ENCODE measurements at places on chromosomes 1 and 21.

DNA sequence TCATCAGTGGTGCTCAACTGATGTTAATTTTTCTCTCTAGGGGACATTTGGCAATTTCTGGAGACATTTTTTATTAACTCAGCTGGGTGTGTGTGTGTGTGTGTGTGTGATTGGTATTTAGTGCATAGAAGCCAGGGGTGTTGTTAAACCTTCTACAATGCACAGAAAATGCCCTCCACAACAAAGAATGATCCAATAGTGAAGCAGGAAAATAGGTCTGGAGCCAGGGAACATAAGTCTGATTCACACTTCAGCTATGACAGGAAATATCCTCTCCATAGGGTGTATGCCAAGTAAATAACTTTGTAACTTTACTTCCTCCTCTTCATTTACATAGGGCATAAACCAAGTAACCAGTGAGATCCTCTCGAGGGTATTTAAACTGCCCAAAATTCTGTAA, 25.1 kb upstream of the TMEM61 start:
- DNase-seq = no peak

GRCh38 chr1:114359791-114360190, 151.2 kb downstream of the TRIM33 start:
- no peak for DNase-seq

GRCh38 chr1:70008660-70009059, 196.7 kb downstream of the LRRC40 start:
- DNase-seq = no peak

- no peak for DNase-seq
Observed at GRCh38 chr1:57116871-57117270, 151.1 kb upstream of the C8B start.

DNA sequence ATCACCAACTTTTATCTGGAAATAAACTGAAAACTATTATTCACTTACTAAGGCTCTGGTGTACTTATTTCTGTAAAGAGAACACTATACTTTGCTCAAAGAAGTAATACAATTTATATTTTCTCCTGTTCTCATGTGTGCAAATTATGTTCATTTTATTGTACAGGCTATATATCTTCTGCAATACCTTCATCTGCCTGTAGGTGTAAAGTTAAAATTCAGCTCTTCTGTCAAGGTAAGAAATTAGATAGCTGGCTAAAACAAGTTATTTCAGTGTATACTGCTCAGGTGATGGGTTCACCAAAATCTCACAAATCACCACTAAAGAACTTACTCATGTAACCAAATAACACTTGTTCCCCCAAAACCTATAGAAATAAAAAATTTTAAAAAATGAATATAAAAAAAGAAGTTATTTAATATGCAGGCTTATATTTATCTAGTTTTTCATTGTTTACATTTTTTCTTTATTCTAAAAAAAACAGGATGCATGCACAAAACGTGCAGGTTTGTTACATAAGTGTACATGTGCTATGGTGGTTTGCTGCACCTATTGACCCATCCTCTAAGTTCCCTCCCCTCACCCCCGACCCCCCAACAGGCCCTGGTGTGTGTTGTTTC, 81.5 kb downstream of the PTGER3 start:
- no peak for DNase-seq

All from CD4-positive, alpha-beta T cell treated with Interleukin-6 for 4 hours (primary cell).